ENCODE measurements at places on chromosomes 1 and 21.

DNA sequence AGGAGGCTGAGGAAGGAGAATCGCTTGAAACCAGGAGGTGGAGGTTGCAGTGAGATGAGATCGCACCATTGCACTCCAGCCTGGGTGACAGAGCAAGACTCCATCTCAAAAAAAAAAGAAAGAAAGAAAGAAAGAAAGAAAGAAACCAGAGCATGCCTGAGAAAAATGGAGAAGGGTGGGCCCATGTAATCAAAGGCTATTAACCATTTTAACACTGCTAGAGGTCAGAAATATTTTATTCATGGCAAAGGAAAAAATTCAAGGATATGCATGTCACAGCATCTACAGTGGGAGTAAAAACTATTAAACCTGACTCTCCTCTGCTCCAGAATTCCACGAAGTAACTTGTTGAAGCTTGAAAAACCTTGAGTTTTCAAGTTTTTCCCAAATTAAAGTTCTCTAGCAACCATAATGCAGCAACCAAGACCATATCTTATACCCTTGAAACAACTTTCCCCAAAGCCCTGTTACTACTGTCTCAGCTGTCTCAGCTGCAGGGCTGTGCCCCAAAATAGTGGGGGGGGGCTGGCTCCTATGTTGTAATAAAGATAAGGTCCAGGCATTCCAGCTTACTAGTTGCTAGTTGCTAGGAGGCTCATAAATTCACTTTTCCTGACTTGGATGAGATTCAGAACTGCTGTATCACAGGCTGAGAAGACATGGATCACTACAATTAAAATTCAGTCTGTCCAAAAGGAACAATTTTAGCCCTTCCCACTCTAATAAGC, 112.9 kb upstream of the SOD1 start:
- DNase-seq = no peak

DNA sequence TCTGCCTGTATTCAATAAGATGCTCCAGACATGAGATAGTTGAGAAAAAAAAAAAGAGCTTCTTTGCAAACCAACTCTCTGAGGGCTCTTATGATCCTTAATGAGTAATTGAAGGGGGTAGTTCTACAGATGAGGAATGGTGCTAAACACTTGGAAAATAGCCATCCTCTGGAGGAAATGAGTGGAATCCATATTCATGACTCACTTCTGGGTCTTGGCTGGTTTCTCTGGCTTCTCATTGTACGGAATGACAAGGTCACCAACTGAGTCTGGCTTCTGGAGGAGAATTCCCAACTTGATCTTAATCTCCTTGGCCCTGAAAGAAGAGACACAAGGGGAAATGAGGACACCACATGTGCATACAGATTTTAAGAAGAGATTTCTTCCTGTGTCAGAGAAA, 34.7 kb downstream of the RGS5 start:
- DNase-seq = peak; percentile 12

GRCh38 chr1:52665006-52665941, 32.3 kb downstream of the SHISAL2A start:
- no peak for DNase-seq

DNA sequence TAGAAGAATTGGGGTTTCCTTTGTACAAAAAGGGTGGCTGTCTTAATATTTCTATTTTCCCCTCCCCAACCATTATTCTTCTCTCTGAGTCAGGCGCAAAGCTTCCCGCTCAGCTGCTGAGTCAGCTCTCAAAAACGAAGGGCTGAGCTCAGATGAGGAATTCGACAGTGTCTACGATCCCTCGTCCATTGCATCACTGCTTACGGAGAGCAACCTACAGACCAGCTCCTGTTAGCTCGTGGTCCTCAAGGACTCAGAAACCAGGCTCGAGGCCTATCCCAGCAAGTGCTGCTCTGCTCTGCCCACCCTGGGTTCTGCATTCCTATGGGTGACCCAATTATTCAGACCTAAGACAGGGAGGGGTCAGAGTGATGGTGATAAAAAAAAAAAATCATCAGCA, 3.0 kb upstream of the TUFT1 start:
- no peak for DNase-seq

DNA sequence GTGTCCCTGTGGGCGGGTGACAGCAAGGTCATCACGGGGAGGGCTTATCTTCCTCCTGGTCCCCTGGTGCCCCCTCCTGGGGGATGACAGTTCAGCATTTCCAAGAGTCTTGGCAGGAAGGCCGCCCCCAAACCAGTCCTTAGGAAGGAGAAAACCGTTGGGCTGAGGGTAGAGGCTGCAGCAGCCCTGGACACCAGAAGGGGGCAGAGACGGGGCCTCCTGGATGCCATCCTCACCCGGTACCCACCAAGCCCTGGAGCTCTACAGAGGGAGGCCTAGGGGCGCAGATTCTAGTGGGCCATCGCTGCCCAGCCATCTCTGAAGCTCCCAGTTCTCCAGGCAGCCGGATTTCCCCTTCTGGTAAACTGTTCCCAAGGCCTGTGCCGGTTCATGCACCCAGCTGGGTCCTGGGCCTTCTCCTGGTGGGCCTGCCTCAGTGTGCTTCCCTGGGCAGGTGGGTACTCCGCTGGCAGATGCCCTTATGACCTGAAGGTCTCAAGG, 14.8 kb upstream of the ZNF669 start:
- DNase-seq = no peak

Data from NCI-H2029 treated with DMSO at 0.1 percent for 48 hours (cell line).